ENCODE measurements at places on chromosomes 2 and 18.

- DNase-seq = no peak
These were observed 83.1 kb downstream of the PTH2R start for GRCh38 chr2:208489687-208490086.

DNA sequence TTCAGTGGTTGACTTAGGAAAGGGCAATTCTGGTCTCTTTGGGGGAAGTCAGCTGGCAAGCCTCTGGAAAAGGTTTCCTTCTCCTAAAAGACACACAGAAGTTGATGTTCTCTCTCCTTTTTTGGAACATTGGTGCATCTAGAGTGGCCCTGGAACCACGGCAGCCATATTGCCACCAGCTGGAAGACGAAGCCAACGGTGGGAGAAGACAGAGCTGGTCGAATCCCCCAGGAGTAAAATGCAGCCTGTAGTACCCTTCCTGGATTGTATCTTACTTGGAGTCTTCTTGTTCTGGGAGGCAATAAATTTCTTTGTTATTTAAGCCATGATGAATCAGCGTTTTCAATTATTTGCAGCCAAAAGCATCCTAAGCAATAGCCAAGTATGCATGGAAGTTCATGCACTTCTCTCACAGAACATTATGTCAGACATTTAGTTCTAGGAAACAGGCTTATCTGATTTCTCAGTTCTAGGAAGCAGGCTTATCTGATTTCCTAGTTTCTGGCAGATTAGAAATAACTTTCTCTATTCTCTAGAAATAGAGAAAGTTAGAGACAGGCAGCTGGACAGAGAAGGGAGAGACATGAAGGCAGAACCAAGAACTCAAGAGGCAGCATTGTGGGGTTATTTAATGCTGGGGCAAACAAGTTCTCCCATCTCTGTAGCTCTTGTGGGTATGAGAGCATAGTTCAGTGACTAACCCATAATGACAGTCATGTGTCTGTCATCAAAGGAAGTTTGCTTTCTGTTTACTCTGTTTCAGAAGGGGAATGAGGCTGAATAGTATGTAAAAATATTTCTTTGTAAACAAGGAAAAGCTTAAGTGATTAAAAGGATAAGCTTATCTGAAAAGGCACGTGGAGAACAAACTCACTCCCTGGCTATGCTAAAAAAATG, 40.5 kb upstream of the NABP1 start:
- DNase-seq = no peak

- DNase-seq = peak; percentile 78
These were observed 5.8 kb downstream of the SLC14A2 start for GRCh38 chr18:45621061-45621511.

DNA sequence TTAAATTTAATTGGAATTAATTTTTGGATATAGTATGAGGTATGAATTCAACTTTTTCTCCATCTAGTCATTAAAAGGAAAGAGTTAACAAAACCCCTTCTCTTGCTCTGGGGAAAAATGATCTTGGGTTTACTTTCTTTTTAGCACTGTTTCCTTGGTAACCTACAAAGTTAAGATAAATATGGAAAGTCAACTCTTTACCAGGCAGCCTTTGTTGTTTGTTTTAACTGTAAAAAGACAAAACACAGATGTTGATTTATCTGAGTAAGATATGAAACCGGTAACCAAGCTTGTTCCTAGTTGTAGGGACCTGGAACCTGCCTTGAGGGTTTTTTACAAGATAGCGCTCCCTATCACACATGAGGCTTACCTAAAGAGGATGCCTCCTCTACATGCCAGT, 10.1 kb upstream of the SANBR start:
- no peak for DNase-seq

- DNase-seq = no peak
These were observed 56.3 kb upstream of the GULP1 start for GRCh38 chr2:188235364-188235763.

DNA sequence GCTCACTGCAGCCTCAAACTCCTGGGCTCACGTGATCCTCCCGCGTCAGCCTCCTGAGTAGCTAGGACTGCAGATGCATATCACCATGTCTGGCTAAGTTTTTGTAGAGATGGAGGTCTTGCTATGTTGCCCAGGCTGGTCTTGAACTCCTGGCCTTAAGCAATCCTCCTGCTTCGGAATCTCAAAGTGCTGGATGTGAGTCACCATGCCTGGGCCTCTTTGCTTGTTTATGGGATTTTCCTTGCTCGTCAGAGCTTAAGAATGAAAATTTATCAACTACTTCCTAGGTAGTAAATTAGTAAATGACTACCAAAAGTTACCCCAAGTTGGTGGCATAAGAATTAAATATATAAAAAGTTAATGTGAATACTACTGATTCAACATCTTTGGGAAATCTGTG, 51.0 kb downstream of the ACTR3 start:
- DNase-seq = no peak

- DNase-seq = no peak
These were observed 149.8 kb upstream of the ITGA4 start for GRCh38 chr2:181307203-181307991.

All from H7 (cell line).